ENCODE measurements at places on chromosomes 5 and 9.

GRCh38 chr9:83219154-83219923, 156.4 kb upstream of the RASEF start:
- DNase-seq: peak; percentile 65

GRCh38 chr5:144191998-144192397, 21.3 kb downstream of the KCTD16 start:
- no peak for DNase-seq

- DNase-seq: peak; percentile 55
These were observed 337.4 kb upstream of the PUM3 start for GRCh38 chr9:3181049-3181953.

DNA sequence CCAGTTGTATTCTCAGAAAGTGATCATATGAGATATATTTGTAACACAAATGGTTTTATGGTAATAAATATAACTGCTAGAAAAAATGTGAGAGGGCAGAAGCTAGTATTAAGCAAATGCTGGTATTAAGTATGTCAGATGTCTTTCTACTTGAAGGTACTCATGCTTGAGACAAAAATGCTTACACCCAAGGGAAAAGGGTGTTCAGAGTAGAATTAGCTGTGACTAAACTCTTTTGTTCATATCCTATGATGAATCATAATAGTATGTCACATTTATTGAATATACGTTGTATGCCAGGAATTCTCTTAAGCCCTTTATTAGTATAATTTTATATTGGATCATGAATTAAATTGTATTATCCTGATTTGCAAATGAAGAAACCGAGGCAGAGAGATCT, 2.2 kb downstream of the ADGRV1 start:
- no peak for DNase-seq

GRCh38 chr9:93582115-93582514, 5.7 kb downstream of the PHF2 start:
- DNase-seq: no peak

- no peak for DNase-seq
These were observed 260.8 kb downstream of the PLK2 start for GRCh38 chr5:58199087-58199486.

GRCh38 chr5:17304282-17304681, 86.9 kb downstream of the BASP1 start:
- DNase-seq: no peak

GRCh38 chr9:134059661-134060395, 8.0 kb downstream of the BRD3 start:
- peak; percentile 6 for DNase-seq

DNA sequence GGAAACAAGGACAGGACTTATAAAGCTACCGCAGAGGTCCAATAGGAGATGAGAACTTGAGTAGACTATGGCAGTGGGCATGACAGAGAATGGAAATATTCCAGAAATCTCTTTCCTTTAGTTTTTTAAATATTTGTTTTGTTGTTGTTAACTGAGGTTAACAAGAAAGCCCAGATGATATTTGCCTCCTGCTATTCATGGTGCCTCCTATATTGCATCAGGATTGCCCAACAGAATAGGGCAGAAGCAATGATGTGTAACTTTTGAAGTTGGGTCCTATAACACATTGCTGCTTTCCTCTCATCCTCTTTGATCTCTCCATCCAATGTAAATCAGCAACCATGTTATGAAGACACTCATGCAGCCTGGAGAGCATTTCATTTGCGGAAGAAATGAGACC, 42.8 kb downstream of the PDE4D start:
- no peak for DNase-seq

DNA sequence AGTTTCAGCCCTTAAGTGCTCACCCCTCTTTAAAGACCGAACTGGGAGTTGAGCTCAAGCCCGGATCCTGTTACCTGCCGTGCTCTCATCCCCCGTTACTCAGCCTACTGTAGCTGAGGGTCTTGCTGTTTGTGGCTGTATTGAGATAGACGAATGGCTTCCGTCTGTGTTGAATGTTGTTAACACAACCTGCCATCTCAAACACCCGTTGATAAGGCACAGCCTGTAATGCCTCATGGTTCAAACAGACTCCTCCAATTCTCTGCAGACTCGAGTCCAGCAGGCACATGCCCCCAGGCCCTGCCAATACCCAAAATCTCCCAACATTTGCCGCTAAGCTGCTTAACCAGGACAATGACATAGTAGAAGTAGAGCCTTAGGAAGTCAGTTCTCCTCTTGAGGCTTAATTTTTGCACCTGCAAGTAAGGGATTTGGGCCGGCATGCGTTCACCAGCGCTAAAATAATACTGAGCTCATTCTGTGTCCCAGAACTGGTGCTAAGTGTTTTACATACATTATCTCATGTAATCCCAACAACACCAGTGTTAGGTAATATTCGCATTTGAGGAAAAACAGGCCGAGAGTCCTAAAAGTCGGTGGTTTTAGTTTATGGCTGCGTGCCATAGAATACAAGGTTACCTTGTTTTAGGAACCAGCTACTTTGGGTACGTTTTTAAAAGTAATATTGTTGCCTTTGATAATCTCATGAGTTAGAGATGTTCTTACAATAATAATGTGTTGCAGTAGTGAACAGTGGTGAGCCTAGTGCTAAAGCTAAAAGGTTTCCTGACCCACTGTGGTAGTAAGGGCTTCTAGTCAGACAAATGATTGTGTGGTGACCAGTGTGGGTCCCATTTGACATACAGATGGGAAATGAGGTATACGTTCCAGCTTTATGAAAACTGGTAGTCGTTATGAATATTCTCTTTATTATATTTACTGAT, 1.5 kb upstream of the RFX3 start:
- no peak for DNase-seq

- peak; percentile 53 for DNase-seq
These were observed 20.4 kb downstream of the GNPDA1 start for GRCh38 chr5:141992349-141992963.

- no peak for DNase-seq
These were observed 16.2 kb upstream of the C9orf72 start for GRCh38 chr9:27589462-27589861.

GRCh38 chr5:16539169-16539666, 73.6 kb upstream of the ZNF622 start:
- DNase-seq: no peak

DNA sequence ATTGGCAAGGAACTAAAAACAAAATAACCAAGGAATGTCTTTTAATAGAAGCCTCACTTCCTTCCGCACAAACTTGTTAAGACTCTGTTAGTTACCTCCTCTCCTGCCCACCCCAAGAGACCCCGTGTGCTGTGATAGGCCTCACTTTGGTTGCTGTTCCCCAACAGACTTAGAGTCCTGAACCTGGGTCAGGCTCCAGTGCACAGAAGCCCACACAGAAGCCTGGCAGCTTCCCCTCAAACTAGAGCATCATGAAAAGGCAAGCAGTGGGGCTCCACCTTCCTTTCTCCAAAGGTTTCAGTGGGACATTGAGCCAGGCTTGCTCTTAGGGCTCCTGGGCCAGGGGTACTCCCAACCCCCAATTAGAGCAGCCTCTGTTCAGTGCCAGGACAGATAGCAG, 230.5 kb downstream of the ESM1 start:
- DNase-seq: no peak

DNA sequence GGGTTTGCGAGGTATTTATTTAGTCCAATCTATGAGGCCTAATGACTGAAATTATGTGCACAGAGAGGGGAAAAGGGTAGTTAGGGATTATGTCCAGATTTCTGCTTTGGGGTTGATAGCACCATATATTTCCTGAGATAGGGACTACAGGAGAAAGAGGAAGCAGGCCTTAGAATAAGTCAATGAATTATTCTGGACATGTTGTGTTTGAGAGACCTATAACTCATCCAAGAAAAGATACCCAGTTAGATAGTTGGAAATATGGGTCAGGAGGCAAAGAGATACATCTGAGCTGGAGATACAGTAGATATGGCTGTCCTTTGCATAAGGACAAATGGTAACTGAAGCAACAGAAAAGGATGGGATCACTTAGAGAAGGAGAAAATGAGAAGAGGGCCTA, 53.1 kb downstream of the NR3C1 start:
- no peak for DNase-seq

Measured in progenitor cell of endocrine pancreas (in vitro differentiated cells).